ENCODE measurements at places on chromosomes 7 and 10.

- DNase-seq, result no peak
Measured at GRCh38 chr7:129089521-129090212, 34.8 kb upstream of the TNPO3 start.

GRCh38 chr10:109174526-109174925 is 748.8 kb downstream of the XPNPEP1 start:
- DNase-seq, result no peak

DNA sequence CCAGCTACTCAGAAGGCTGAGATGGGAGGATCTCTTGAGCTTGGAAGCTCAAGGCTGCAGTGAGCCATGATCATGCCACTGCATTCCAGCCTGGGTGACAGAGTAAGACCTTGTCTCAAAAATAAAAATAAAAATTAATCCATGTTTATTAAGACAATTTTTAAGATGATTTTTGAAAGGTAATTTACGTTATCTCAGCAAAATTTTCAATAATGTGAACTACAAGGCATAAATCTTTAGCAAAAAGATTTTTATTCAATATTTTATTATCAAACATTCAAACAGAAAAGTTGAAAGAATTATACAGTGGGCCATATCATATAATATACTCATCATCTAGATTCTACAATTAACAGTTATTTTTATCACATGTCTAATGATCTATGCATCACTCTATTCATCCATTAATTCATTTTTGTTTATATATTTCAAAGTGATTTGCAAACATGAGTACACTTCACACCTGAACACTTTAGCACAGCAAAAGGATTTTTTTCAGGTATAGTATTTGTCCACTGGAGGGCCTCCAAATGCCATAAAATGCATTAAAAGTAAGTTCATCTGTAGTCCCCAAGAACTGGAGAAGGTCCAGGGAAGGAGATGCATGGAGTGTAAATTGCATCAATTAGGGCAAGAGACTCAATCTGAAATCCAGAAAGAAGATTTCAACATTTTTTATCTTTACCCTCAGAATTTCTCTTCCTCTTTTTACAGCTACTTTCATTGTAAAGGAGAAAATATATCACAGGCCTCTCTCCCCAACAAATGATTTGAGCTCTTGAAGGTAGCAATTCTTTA is 38.6 kb upstream of the RSBN1L start:
- peak; percentile 73 for DNase-seq

GRCh38 chr7:21675255-21675654 is 132.4 kb downstream of the DNAH11 start:
- DNase-seq, result no peak

GRCh38 chr10:133324198-133324792 is 12.4 kb downstream of the CALY start:
- DNase-seq, result peak; percentile 68

DNA sequence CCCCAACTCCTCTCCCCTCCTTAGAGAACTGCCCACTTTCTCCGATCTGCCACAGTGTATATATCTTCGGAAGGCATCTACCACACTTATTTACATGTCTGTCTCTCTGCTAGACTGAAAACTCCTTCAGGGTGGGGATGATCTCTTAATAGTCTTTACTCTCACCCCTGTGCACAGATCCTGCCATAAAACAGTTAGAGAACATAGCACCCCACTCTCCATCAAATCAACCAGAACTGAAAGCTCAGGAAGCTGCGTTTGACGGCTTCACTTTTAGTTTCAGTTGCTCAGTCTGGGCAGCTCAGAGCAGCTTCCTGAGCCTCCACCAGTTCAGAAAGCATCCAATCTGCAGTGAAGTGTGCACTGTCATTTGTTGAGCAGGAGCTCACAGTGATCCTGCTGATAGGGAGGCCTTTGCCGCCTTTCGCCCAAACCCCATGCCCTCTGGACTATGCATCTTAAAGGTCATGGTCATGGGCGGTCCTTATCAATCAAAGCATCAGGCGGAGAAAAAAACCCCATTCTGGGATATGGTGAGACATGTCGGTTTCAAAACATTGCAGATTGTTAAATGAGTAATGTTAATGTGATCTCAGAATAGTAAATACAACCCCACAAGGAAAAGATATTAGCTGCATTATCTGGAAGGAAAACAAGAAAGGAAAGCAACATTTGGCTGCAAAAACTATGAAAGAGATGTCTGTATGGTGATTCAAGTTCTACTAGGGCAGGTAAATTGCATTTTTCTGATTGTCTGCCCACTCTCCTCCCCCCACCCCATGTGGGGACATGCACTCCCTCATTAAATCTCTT is 167.1 kb upstream of the ADO start:
- DNase-seq, result no peak

DNA sequence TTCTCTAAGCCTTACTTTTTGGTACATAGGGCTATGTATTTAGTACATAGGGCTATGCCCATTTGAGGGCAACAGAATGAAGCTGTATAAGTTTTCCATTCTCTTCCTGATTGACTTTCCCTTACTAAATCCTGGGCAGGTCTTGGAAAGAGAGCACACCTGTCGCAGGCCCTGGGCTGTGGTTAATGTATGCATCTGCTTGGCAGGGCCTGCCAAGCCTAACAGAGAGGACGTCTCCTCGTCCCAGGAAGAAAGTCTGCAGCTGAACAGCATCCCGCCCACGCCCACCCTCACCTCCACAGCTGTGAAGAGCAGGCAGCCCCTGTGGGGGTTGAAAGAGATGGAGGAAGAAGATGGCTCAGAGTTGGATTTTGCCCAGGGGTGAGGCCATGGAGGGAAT is 8.9 kb upstream of the PVRIG start:
- no peak for DNase-seq

- no peak for DNase-seq
Measured at GRCh38 chr7:4725014-4725849, 43.1 kb downstream of the FOXK1 start.

GRCh38 chr10:89301721-89302445 is at the start of gene IFIT2:
TSS of gene IFIT2 (plus strand) at chr10:89302046. CDS start at chr10:89302124, 78 bp downstream.
- DNase-seq, result peak; percentile 62

GRCh38 chr10:77101341-77101740 is 536.3 kb downstream of the KCNMA1 start:
- no peak for DNase-seq

- DNase-seq, result peak; percentile 36
Measured at GRCh38 chr7:152989889-152990380, 230.4 kb downstream of the ACTR3B start.

- DNase-seq, result no peak
Measured at GRCh38 chr7:100896732-100897608, 1.3 kb upstream of the ACHE start.

DNA sequence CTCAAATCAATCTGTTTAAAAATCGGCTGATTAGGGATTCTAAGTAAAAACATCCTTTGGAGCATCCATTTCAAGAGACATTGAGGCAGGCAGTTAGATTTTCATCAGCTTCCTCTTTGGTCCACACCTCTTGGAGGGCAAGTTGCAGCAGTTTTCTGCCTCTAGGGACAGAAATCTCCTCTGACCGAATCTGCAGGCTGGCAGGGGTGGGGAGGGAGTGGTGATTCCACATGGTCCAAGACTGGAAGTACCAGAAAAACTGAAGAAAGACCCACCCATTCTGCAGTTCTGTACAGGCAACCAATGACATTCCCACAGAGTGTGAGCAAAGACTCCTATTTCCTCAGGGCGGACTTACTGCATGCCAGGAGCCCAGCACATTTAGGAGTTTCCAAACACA is 29.0 kb downstream of the FGFBP3 start:
- no peak for DNase-seq

DNA sequence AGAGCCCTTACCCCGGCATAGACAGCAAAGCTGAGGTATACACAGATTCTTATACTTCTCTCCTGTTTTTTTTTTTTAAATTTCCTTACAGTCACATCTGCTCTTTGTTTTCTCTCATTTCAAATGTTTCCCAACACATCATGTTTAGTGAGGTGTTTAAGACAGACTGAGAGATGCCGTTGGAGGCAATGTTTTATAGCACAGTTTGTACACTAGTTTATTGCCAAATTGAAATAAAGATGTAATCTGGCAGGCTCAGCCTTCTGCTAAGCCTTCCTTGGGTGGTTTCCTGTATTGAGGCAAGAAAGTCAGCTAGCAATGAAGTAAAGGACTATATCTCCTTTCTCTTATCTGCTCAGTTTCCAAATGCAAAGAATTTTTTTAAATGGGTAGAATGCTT is 393.4 kb downstream of the SORCS1 start:
- no peak for DNase-seq

Data from NCI-H1105 treated with DMSO at 0.1 percent for 48 hours (cell line).